Omental fat pad (tissue), 4 donors: ENCODE measurements at places on chromosomes 5 and 9. TPM values are rescaled to one million over a fixed set of nuclear protein-coding genes. Genes with fewer than 3 reads are reported as not detected.

DNA sequence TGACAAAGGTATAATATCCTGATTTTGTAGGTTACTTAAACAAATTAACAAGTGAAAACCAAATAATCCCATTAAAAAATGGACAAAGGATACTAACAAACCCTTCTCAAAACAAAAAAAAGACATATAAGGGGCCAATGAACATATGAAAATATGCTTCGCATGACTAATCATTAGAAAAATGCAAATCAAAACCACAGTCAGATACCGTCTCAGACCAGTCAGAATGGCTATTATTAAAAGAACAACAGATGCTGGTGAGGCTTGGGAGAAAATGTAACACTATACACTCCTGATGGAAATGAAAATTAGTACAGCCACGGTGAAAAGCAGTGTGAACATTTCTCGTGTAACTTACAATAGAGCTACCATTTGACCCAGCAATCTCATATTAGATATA is 1542.2 kb upstream of the CDH9 start:
- no peak for DNase-seq

The GABRA6 gene
- not detected for total RNA-seq

GRCh38 chr9:82761956-82762355 is 301.0 kb downstream of the RASEF start:
- DNase-seq = no peak

GRCh38 chr5:56851258-56851941 is 36.1 kb downstream of the MAP3K1 start:
- no peak for DNase-seq

- no peak for DNase-seq
Observed at GRCh38 chr9:77770340-77770739, 122.2 kb upstream of the GNA14 start.

The PCDH1 gene
- total RNA-seq = 148 TPM

DNA sequence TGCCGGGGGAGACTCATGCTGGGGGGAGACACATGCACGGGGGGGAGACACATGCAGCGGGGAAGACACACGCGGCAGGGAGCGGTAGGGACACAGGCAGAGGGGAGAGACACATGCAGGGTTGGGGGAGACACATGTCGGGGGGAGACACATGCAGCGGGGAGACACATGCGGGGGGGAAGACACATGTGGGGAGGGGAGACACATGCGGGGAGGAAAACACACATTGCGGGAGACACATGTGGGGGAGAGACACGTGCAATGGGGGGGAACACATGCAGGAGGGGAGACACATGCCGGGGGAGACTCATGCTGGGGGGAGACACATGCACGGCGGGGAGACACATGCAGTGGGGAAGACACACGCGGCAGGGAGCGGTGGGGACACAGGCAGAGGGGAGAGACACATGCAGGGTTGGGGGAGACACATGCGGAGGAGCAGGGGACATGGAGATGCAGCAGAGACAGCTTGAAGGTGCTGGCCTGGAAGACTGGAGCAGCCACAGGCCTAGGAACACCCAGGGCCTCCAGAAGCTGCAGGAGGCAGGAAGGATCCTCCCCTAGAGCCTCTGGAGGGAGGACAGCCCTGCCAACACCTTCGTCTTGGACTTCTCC is 20.3 kb upstream of the OLFM1 start:
- DNase-seq = no peak

The SSNA1 gene
- total RNA-seq = 65.6 TPM

- no peak for DNase-seq
Observed at GRCh38 chr5:127186657-127187056, 103.9 kb upstream of the MEGF10 start.

DNA sequence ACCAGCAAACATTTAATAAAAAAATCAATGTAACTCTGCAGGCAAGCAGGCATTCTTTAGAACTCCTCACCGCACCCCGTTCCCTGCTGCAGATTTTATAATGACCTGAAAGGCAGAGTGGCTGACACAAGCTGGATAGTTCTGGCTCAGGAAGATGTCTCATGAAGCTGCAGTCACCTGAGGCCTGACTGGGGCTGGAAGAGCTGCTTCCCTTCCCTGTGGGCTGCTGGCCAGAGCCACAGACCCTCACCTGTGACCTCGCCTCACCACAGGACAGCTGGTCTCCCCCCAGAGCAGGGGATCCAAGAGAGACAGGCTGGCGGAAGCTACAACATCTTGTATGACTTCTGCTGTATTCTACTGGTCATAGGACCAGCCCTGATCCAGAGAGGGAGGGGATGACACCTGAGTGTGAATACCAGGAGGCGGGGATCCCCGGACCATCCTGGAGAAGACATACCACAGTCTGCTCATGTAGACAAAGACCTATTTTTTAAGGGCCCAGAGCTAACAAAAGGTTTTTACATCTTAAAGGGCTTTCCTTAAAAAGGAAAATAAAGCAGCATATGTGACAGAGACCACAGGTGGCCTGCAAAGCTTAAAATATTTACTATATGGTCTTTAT is 43.9 kb downstream of the RAPGEF1 start:
- no peak for DNase-seq

- DNase-seq = no peak
Observed at GRCh38 chr9:113738893-113739604, 137.1 kb upstream of the ZNF618 start.

- DNase-seq = no peak
Observed at GRCh38 chr5:170201311-170201710, 31.5 kb upstream of the C5orf58 start.

- DNase-seq = no peak
Observed at GRCh38 chr5:67050125-67050524, 146.5 kb downstream of the CD180 start.
